ENCODE measurements at places on chromosomes 13 and 19.

GRCh38 chr19:10173527-10173926 lies 21.2 kb downstream of the DNMT1 start:
- DNase-seq = no peak

DNA sequence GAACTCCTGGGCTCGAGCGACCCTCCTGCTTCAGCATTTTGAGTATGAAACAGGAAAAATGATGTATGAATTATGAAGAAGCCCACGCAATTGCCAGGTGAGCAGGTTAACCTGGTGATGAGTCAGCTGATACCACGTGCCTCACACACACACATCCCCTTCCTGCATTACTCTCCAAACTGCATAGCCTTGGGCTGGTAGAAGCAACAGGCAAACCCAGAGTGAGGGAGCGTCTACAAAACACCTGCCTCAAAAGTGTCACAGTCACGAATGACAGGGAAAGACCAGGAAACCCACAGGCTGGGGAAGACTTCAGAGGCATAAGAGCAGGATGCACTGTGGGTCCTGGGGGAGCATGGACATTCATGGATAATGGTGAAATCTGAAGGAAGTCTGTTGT lies 192.8 kb upstream of the IRS2 start:
- no peak for DNase-seq

DNA sequence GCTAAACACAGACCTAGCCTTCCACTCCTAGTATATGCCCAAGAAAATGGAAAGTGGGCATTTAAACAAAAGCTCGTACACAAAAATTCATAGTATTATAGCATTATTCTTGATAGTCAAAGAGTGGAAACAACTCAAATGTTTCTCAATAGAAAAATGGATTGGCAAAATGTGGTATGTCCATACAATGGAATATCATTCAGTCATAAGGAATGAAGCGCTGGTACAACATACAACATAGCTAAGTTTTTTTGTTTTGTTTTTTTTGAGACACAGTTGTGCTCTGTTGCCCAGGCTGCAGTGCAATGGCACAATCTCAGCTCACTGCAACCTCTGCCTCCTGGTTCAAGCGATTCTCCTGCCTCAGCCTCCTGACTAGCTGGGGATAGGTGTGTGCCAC lies 11.9 kb downstream of the ZNF558 start:
- no peak for DNase-seq

DNA sequence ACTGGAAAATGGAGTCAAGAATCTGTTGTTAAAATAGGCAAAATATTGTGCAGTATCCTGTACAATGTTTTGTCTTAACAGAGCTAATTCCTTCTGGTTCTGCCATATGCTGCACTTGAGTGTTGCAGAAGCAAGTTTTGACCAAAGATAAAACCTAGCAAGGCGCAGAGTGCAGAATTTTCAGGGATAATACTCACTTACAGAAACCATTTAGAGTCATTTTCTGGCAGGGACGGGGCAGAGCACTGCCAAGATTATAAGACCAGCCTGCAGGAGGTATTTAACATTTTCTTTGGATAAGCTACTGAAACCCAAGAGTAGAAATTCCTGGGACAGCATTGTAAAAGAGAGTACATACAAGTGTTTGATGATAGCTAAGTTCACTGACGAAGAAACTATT lies 159.5 kb upstream of the EDNRB start:
- no peak for DNase-seq

DNA sequence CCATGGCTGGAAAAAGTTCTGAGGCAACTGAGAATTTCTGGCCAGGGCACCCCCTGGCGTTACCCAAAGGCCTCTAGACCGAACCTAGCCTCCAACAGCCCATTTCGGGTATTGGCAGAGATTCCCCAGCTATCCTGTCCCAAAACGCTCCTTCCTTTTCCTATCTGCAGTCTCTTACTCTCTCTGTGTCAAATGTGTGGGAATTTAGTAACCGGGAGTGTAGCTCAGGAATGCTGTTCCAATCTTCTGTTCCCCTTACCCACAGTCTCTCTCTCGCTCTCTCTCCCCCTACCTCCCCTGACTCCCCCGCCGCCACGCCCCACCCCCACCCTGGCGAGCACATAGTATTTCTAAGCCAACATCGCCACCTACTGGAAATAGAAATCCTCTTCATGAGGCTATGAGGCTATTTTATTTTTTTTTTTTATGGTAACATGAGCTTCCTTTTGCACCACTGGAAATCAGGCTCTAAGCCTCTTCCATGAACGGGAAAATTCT lies 27.0 kb downstream of the OXGR1 start:
- peak; percentile 29 for DNase-seq

GRCh38 chr19:19740755-19741154 lies 7.8 kb upstream of the ZNF14 start:
- DNase-seq = no peak

- peak; percentile 91 for DNase-seq
These were observed 12.4 kb downstream of the SNRNP70 start for GRCh38 chr19:49097453-49098288.

DNA sequence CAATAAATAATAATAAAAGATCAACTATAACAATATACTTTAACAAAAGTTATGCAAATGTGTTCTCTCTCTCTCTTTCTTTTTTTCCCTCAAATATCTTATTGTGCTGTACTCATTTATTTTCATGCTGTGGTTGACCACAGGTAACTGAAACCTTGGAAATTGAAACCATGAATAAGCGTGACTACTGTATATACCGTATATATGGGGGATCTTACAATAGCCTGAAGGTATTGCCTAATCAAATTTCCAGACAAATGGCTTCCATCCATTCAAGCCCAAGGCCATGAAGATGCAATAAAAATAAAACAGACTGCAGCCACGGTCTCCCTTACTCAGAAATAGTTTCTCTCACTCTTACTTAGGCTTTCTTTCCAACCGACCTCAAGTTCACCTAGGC lies 98.3 kb downstream of the SLITRK6 start:
- DNase-seq = no peak

DNA sequence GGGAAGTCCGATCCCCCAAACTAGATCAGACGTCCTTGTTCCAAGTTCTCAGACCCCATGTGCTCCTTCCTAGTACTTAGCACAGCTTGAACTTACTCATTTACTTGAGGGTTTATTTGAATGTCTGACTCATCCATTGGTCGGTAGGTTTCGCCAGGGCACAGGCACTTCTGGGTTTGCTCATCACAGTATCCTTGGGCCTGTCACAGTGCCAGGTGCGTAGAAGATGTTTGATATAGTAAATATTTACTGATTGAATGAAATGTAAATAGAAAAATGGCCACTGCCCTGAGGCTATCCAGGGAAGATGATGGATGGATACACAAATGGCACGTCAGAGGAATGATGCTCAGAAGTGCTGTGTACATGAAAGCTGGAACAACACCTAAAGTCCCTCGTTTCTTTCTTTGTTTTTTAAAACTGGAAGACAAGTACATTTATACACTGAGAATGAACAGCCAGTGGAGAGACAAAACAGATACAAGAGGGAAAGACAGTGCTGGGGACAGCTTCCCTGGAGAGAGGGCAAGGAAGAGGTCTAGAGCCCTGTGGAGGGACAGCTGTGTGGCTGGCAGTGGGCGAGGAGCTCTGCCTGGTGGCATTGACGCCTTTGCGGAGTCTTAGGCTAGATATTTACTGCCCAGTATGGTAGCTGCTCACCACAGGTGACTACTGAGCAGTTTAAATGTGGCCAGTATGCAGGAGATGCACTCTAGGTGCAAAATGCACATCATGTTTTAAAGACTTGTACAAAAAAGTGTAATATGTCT lies 31.2 kb upstream of the KL start:
- DNase-seq = no peak

DNA sequence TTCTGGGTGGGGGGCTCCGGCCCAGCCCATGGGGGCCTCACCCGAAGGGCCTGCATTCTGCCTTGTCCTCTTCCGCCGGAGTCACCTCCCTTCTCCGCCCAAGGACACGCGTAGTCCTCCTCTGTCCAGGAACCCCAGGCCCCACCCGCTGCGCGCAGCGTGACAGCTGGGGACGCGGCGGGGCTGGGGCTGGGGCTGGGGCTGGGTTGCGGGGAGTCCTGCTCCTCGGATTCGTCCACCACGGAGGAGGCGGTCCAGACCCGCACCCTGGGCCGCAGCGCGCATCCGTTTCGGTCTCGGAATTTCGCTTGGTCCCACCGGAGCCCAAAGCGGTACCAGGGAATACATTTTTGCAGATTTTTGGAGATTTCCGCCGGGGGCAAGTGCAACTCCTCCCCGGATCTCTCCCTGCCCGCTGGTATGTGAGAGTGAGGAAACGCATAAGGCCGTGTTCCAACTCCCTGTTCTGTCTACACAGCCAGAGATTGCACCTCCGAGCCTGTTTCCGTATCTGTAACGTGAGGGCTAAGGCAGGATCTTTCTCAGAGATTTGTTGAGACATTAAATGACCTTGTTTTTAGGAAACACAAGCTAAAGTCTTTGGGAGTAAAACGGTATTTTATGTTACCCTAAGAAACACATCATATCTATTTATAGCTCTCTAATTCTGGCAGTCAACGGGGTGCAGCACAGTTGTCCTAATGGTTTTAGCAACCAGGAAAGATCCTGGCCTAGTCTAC lies at the start of gene COX7A1:
Gene COX7A1, minus strand, starts transcription at position 96 of the 740 bp plus-strand sequence. Its CDS starts 40 bp downstream, at position 56.
- no peak for DNase-seq

DNA sequence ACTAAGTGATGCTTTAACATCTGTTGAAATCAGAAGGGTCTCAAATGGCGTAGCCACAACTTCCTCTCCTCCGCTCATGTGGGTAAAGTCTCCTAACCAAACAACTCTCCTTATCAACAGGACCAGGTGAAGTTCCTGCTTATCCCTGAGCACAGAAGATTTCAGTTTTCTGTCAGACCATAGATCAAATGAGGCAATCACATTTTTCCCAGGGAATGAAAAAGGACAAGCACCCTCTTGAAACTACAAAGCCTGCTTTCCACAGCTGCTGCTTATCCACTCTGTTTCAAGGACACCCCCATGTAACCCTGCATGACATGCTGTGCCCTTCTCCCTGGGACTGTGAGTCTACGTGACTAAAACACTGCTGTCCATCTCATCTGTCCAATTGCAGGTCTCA lies 788.3 kb upstream of the SLITRK5 start:
- DNase-seq = no peak
